ENCODE measurements at places on chromosomes 7 and 10. TPM values are rescaled to one million over a fixed set of nuclear protein-coding genes. Genes with fewer than 3 reads are reported as not detected.

The ANKRD2 gene
- not detected for total RNA-seq

DNA sequence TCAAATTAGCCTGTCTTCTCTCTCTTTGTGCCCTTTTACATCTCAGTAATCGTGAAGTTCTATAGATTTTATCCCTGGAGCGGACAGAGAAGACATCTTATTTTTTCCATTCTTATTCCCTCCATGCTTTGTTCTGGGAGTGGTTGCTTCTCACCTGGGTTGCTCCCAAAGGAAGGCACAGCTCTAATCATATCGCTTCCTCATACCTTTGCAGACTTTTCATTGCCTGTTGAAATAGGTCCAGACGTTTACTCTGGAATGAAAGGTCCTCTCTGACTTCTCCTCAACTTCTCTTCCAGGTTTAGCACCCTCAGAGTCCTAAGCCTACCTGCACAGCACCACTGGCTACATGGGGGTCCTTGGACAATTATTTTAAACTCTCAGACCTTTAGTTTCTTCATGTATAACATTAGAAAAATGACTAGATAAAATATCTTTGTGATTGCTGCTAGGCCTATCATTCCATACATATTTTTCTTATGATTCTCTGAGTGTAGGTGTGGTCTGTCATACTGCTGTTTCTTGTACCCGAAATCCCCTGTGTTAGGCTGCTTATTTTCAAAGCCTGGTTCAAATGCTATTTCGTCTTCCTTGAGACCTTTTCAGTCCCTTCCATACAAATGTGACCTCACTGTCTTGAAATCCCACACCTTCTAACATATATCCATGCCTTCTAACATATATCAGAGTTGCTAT is 418.1 kb downstream of the GFRA1 start:
- no peak for DNase-seq

- DNase-seq, result no peak
These were observed 252.0 kb upstream of the GRB10 start for GRCh38 chr7:51034521-51035264.

DNA sequence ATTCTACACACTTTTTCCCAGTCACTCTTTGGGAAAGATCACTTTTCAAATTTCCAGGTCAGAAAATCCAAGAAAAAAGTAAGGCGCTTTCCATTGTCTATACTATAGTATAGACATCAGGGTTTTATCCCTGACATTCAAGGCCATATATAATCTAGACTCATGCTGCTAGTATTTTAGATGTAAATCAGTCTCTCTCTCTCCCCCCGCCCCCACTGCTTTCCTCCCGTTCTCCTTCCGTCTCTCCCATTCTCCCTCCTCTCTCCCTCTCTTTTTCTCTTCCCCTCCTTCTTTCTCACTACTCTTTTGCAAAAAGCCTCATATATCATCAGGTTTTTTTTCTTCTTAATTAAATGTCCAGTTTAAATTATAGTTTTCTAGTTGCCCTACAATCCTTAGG is 154.8 kb downstream of the PHF14 start:
- no peak for DNase-seq

- no peak for DNase-seq
These were observed 29.7 kb downstream of the PIP4K2A start for GRCh38 chr10:22684699-22685098.

- DNase-seq, result no peak
These were observed 11.7 kb upstream of the EDRF1 start for GRCh38 chr10:125707541-125708468.

GRCh38 chr10:3710764-3711163 is 74.2 kb downstream of the KLF6 start:
- peak; percentile 53 for DNase-seq

DNA sequence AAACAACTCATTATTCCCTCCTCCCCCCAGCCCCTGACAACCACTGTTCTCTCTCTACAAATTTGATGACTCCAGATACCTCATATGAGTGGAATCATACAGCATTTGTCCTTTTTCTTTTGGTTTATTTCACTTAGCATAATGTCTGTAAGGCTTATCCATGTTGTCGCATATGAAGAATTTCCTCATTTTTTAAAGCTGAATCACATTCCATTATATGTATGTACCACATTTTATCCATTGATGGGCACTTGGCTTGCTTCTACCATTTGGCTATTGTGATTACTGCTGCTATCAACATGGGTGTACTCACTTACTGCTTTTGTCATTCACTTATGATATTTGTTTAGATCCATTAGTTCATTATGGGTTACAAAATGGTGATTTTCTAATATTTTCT is 112.8 kb downstream of the BUB3 start:
- DNase-seq, result no peak

The HABP2 gene
- not detected for total RNA-seq

GRCh38 chr7:122746948-122747347 is 44.2 kb upstream of the RNF148 start:
- DNase-seq, result no peak

All from esophagus muscularis mucosa (tissue), 4 donors.